ENCODE measurements at places on chromosomes 3 and 15.

DNA sequence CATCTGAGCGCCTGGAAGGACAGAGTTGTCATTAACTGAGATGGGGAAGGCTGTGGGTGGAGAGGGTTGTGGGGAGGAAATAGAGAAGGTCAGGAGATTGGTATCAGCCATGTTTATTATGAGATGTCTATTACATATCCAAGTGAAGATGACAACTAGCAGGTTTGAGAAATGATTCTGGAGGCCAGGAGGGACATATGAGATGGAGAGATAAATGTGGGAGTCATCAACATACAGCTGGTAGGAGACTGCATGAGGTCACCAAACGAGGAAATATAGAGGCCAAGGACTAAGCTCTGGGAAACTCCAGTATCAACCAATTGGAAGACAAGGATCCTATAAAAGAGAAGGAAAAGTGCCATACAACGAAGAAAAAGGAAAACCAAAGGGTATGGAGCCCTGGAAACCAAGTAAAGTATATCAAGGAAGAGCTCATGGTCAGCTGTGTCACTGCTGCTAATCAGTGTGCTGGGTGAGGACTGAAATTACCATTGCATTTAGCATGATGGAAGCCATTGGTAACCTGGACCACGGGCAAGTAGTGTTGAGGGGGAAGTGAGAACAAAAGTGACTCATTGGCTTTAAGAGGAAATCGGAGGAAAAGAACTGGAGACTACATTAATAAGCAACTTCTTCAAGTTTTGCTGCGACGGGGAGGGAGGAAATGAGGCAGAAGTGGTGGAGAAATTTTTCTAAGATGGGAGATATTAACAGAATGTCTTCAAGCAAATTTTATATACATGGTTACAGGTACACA lies 14.0 kb upstream of the UACA start:
- no peak for DNase-seq

DNA sequence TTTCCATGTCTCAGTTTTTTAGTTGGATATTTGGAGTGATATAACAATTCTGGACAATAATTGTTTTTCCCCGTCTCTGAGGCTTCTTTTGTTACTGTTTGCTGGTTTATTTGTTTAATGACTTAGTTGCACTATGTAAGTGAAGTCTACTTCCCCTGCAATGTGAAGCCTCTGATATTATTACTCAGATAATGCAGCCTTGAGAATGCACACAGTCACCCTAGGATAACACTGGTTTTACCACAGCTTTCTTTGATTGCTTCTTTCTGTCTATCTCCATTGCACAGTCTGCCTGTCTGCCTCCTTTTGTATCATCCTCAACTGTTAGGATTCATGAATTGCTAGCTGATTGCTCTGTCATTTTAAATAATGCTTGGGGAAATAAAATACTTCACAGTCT lies 208.7 kb upstream of the ROBO1 start:
- DNase-seq: no peak

DNA sequence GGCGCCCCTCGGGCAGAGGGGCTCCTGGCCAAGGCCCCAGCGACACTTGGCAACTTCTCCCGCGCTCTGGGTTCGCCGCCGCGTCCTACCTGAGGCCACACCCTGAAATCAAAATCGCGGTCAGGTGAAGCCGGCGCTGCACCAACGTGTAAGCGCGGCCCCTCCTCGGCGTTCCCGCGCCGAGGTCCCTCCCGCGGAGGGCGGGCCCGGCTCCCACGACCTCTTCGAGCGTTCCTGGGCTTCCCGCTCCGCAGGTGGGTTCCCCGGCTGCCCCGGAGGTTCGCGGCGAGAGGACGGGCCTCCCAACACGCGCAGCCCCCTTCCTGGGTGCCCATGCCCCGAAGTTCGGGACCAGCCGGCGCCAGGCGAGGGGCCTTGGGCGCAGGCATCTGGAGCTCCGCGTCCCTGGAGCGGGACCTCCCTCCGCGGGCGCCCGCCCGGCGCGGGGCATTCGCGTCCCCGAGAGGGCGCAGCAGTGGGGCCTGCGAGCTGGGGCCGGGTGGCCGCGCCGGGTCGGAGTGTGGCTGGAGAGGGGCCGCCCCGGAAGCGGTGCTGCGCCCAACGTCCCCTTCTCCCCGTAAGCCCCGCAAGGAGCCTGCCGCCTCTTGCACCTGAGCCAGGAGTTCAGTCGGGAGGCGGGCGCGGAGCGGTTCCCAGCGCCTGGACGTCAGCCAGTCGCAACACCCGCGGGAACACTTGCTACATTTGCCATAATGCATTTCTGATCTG lies 13.7 kb downstream of the PAK6 start:
- DNase-seq: no peak

DNA sequence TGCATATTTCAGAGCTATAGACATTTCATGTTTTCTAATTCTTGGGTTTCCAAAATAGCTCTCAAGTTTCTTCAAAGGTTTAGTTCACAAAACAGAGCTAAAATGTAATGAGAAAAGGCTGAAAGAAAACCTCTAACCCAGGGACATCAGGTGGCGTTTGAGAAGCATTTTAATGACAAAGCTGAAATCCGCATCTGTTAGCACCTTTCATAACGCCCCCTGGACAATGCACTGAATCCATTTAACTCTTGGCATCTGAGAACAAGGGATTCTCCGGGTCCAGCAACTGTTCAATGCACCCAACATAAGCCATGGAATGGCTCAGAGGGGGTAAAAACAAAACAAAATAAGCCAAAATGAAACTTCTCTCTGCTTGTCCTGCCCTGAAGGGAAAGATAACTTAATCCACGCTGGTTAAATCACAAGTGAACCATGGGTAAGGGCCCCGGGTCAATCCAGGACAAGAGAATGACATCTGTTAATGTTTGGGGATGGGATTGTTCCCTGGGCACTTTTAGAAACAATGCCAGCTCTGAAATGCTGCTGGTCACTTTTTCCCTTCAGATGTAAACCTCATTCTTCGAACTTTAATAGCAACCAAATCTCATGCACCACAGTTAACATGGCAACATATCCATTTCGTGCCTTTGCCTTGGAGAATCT lies 466.2 kb upstream of the ADAMTS9 start:
- no peak for DNase-seq

- no peak for DNase-seq
Observed at GRCh38 chr3:124686028-124686670, 44.1 kb upstream of the UMPS start.

- no peak for DNase-seq
Observed at GRCh38 chr3:174382878-174383277, 476.3 kb upstream of the NAALADL2 start.

DNA sequence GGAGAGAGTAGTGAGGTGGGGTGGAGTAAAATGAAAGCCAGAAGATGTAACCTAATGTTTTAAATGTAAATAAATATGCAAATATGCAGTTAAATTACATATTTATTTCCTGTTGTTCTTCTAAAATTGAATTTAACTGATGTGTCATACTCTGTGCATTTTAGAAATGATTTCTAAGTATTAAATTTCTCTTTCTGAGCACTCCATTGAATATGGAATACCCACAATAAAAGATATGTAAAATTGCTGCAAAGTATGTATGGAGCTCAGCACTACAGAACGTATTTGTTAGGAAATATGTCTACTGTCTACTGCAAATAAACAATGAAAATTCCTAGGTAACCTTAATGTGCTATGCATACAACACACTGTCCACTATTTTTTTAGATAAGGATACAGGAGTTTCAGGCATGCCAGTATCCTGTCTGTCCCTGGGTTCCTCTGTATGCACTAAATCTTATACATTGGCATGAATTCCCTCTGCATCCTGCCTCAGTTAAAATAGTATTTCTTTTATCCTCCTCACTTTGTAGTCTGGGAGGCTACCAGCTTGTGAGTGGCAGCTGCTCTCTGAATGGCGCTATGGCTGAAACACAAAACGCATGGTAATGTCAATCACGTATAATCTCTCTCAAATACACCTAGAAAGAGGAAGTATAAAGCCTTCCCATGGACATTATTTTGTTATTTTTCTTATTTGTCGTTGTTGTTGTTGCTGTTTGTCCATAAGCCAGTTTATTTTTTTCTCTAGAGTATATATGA lies 579.5 kb downstream of the PYDC2 start:
- no peak for DNase-seq

DNA sequence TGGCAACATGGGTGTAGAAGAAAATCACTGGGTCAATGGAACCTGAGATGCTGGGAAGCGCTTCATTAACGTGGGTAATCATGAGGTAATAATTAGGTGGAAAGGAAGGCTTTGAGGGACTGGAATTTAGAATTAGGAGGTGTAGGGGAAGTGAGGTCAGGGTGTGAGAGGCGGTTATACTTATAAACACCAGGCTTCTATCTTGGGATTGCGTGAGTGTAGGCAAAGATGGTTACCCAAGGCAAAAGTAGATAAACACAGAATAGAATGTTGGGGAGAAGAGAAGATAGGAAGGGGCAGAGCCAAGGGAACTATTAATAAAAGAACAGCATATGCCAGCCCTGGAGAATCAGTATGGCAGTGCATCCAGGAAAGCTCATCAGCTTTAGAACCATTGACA lies 3.3 kb upstream of the AQP9 start:
- no peak for DNase-seq
